ENCODE measurements at places on chromosomes 3 and 15. TPM values are rescaled to one million over a fixed set of nuclear protein-coding genes. Genes with fewer than 3 reads are reported as not detected.

The PRSS50 gene
- not detected for total RNA-seq

The FETUB gene
- not detected for total RNA-seq

The ADPRH gene
- total RNA-seq = 2.3 TPM

The FAM81A gene
- 0.08 TPM for total RNA-seq

The ATP13A5 gene
- total RNA-seq = not detected
